Spleen (tissue), 13 donors: ENCODE measurements at places on chromosomes 4 and X.

- DNase-seq, result no peak
Observed at GRCh38 chr4:70734971-70735370, 13.2 kb downstream of the RUFY3 start.

GRCh38 chr4:5722328-5722727 is 11.3 kb downstream of the EVC start:
- DNase-seq, result no peak

DNA sequence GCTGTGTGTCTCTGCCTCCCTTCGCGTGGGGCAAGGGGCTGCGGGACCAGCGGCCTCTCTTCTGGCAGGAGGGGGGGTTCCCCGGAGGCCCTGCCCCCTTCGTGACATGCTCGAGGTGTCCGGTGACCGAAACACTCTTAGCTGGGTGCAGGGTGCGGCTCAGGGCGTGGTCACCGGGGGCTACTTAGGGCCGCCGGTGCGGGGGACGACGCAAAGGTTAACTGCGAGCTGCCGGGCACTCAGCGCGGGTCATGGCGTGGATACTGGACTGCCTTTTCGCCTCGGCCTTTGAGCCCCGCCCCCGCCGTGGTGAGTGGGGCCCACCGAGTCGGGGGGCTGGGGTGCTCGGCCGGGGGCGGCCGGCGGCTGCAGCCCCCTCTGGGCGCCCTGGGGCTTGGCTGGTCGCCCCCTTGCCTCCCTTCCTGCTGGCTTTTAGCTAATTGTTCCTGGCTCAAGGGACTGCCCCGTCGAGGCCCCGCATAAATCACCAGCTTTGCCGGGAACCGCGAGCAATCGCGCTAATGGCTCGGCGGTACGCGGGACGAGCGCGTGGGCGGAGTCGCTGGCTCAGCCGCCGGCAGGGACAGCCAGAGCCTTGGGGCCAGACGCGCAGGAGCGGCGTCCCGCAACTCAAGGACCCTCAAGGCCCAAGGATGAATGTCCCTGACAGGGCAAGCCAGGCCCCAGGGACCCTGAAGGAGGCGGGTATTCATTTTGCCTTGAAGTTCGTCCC is at the start of gene ARHGAP36:
ARHGAP36 (plus strand) TSS at position 211 of the 733 bp plus-strand sequence. CDS start 23,320 bp downstream, outside the sequence.
- no peak for DNase-seq

GRCh38 chr4:168397611-168398169 is 79.1 kb upstream of the DDX60 start:
- DNase-seq, result no peak

GRCh38 chr4:107120661-107121060 is 84.5 kb upstream of the DKK2 start:
- DNase-seq, result no peak

- no peak for DNase-seq
Observed at GRCh38 chr4:85113706-85114105, 147.2 kb upstream of the WDFY3 start.

DNA sequence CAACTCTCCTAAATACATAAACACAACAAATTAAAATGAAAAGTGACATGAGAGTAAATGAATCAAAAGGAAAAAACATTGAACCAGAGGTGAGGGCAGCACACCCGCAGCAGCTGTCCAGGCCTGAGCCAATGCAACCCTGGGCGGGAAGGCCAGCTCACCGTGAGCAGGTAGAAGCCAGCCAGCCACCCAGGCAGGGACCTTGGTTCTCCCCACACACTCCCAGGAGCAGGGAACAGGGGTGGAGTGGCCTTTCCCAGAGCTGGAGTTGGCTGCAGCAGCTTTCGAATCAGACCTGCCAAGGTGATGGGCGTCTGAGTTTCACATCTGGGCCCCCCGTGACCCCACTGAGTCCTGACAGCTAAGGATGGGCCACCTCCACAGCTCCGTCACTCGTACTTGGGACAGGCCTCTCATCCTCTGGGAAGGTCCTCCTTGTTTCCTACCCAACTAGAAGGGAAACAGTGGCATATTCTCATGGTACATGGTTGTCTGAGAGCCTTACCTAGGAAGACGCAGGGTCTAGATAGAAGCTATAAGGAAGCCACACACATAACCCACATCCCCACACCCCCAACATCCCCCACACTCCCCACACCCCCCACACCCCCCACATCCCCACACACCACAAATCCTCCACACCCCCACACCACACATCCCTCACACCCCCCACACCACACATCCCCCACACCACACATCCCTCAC is 172.2 kb downstream of the DCLK2 start:
- no peak for DNase-seq

DNA sequence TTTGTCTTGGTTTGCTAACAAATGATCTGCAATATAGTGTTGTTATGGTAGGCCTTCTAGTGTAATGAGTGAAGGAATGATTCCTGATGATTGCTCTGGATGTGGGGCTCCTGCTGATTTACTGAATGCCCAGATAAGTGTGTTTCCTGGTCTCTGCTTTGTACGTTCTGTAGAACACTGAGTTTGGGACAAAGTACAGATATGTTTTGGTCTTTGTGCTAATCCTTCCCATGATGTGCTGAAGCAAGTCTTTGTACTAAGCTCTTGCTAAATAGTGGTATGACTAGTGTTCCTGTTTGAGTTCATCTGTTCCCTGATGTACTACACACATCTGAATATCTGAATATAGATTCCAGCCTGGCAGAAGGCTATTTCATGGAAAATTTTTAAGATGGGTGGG is 36.9 kb upstream of the XIAP start:
- DNase-seq, result no peak

DNA sequence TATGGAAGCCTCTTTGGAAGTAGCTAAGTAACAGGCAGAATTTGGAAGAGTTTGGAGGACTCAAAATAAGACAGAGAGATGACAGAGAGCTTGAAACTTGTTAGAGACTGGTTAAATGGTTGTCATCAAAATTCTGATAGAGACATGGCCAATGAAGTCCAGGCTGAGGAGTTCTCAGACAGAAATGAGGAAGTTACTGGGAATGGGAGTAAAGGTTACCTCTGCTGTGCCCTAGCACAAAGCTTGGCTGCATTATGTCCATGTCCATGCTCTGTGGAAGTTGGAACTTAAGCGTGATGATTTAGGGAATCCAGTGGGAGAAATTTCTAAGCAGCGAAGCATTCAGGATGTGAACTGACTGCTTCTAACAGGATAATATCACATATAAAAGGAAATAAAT is 146.2 kb upstream of the NDST4 start:
- DNase-seq, result no peak

DNA sequence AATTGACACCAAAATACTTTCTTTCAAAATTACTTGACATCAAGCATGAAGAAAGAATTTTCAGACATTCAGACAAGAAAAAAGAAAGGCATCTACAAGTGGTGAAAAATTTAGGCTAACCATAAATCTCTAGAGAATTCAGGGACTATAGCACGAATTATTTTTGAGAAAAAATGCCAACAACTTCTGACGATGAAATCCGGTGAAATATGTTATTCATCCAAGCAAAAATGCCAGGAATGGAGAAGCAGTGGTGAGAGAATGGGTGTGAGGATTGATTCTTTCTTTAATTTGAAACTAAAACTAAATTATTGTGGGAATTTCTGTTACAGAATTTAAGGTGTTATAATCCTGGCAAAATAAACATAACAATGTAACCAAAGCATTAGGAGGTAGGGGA is 69.4 kb upstream of the SORBS2 start:
- DNase-seq, result no peak
